ENCODE measurements at places on chromosomes 16 and 17.

DNA sequence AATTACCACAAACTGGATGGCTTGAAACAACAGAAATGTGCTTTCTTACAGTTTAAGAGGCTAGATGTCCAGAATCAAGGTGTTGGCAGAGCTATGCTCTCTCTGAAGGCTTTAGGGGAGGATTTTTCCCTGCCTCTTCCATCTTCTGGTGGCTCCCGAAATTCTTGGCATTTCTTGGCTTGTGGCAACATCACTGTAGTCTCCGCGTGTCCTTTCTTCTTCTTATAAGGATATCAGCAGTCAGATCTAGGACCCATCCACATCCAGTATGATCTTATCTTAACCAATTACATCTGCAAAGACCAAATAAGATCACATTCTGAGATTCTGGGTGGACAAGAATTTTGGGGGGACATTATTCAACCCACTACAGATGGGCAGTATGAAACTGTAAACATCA lies 119.2 kb upstream of the PMFBP1 start:
- no peak for DNase-seq

- DNase-seq, result no peak
Observed at GRCh38 chr17:48903401-48903800, 4.8 kb upstream of the UBE2Z start.

DNA sequence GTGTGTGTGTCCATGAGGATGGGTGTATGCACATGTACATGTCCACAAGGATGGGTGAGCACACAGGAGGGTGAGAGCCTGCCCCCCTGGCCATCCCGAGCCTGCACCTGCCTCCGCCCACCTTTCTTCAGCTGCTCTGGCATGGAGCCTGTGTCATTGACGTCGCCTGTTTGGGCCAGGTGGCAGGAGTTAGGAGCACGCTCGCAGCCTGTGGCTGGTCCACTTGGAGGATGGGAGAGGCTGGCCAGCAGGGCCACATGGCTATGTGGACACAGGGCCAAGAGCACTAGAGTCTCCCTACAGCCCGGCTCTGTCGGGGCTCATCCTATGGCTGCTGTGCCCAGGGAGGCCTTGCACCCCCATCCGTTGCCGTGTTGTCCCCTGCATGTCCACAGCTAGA lies 21.4 kb downstream of the BAHCC1 start:
- no peak for DNase-seq

GRCh38 chr17:66835476-66835875 lies 559 bp downstream of the CACNG5 start:
- DNase-seq, result peak; percentile 55

- peak; percentile 98 for DNase-seq
Observed at GRCh38 chr17:50161023-50161910, 4.5 kb upstream of the SGCA start.

DNA sequence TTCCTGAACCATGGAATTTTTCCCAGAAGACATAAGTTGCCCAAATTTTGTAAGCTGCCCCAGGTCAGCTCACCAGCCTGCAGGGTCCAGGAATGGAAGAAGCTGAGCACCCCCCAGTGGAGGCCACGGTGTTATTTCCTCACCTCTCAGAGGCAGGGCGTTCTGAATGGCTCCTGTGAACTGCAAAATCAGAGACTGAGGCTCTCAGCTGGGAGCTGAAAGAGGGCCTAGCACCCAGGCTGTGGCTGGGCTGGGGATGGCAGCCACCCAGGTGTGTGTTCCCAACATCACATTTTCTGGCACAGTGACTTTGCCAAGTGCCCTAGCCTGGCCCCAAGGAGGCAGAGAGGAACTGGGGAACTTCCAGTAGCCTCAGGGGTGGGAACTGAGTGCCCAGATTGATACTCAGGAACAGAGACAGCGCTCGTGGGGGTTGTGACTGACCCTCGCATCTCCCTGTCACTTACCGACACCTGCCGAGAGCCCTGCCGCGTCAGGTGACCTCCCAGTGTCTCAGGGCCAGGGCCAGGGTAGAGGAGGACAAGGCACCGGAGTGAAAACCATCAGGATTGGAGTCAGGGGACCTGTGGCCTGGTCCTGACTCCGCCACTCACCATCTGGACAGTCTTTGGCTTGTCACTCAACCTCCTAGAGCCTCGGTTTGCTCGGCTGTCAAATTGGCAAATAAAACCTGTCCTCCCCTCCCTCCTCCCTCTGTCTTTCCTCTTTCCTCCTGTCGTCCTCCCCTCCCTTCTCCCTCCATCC lies 11.3 kb downstream of the CACNG4 start:
- no peak for DNase-seq

DNA sequence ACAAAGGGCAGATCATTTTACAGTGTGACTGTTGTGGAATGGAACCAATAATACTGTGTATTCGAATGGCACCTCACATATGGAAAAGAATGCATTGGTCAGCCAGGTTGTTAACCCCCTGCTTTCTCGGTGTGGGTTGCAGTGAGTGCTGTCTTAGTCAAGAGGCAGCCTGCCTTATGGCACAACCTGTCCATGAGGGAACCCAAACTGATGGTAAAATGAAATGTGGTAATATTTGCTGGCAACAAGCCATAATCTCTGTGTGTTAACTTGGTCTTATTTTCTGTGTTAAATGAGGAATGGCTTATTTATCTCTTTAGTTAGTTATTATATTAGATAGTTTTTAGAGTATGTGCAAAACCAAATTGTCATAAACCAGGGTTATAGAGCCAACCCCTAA lies 81.6 kb downstream of the TMC6 start:
- no peak for DNase-seq

- no peak for DNase-seq
Observed at GRCh38 chr16:381012-381788, 578 bp downstream of the PGAP6 start.

DNA sequence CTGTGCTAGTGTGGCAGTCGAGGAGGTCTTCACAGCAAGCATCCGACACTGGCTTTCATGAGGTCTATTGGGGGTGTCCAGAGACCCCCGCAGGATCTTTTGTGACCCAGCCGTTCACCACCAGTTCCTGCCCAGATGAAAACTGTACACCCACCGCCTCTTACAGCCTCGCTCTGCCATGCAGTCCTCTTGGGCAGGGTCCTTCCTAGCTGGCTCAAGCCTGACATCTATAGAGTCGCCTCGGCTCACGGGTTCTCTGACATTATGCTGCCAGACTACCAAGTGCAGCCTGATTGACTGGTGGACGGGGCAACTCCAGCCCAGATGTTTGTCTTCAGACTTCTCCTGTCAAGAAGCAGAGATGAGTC lies 14.6 kb upstream of the CLEC10A start:
- peak; percentile 14 for DNase-seq

GRCh38 chr17:83151056-83151441 lies 71.6 kb downstream of the METRNL start:
- DNase-seq, result peak; percentile 51

DNA sequence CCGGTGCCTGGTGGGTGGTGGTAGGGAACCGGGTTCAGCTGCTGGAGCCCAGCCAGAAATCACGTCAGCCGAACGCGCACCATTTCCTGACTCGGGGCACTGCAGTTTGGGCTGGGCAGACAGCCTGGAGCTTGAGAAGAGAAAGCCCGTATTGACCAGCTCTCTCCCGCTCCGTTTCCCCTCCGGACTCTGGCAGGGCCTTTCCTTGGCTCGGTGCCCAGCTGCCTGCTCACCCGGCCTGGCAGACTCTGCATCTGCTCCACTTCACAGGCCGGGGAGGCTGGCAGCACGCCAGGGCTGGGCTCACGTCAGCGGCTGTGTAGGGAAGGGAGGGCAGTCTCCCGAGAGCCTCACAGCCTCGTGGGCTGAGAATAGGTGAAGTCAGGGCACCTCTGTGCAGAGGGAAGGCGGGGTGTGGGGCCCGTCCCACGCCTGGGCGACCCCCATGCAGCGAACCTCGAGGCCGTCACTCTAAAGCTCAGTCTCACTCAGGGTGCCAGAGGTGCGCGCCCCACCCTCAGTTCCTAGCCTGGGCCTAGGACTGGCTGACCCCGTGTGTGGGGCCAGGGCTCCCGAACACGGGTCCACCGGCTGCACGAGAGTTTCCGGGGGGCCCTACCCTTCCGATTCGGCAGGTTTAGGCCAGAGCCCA lies 59.1 kb downstream of the OR1D5 start:
- DNase-seq, result peak; percentile 98

DNA sequence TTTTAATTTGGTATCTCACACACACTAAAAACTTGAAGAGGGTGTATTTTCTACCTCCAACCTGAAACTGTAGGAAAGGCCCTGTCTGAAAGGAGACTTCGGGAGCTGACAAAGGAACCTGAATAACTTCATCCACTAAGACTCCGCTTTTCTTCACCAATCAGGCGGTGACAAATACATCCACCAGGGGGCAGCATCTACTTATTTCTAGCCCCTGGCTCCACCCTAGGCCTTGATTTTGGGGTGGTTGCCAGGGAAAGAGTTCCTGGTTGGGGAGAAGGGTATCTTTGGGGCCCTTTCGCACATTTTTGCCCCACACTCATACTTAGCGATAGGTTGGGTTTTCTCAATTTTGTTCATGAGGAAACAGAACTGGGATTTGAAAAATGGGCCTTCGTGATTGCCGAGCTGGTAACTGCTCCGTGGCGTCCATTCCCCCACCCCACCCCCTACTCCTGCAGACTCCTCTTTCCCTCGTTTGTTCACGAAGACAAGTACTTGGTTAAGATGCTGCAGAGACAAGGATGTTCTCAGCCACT lies 4.8 kb upstream of the ARL4D start:
- peak; percentile 89 for DNase-seq

DNA sequence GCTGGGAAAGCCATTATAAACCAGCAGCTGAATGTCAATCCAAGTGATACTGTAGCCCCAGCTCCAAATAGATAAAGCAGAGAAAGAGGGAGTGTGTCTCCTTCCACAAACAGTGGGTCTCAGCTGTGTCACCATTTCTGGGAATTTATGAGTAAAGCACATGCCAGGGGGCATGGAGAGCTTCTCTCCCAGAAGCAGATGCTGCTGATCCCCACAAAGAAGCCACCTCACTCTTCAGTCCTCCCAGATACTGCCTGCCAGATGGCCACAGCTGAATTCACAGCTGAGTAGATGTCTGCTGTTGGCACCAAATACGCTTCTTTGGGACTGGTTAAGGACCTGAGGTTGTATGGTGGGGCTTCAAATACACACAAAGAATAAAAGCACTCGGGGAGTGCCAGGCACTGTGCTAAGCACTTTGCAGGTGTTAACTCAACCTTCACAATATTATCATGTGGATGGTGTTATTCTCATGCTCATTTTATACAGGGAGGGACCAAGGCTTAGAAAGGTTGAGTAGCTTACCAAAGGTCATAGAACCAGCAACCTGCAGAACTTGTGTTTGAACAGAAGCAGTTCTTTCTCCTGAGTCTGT lies 298.3 kb downstream of the CDH11 start:
- DNase-seq, result no peak

DNA sequence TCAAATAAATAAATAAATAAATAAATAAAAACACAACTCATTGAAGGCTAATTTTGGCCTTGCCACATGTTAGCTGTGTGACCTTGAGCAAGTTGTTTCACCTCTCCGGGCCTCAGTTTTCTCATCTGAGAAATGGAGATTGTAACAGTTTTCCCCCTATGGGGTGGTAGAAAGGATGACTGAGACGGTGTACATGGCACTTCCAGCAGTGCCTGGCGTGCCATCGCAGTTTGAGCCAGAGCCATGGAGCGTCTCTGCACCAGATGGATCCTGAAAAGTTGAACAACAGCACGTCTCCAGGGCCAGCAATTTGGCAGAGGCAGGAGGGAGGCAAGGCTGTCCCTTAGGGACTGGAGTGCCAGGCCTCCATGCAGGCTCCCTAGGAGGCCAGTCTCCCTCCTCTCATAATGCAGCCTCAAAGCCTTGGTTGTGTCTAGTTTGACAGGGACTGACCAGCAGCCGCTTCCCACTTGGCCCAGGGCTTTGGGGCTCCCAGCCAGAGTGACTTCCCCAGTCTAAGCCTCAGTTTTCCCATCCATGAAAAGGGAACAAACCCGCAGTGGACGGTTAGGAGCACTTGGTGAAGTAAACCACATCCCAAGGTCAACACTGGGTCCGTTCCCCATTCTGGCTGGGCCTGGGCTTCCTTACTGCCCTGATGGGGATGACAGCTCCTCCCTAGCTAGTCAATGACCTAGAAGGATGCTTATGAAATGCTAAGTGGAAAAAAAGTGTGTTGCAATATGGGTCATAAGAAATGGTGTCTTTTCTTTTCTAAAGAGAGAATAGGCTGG lies 19.3 kb downstream of the SOCS1 start:
- no peak for DNase-seq

- peak; percentile 87 for DNase-seq
Observed at GRCh38 chr17:81821603-81822311, 11.3 kb downstream of the MCRIP1 start.

DNA sequence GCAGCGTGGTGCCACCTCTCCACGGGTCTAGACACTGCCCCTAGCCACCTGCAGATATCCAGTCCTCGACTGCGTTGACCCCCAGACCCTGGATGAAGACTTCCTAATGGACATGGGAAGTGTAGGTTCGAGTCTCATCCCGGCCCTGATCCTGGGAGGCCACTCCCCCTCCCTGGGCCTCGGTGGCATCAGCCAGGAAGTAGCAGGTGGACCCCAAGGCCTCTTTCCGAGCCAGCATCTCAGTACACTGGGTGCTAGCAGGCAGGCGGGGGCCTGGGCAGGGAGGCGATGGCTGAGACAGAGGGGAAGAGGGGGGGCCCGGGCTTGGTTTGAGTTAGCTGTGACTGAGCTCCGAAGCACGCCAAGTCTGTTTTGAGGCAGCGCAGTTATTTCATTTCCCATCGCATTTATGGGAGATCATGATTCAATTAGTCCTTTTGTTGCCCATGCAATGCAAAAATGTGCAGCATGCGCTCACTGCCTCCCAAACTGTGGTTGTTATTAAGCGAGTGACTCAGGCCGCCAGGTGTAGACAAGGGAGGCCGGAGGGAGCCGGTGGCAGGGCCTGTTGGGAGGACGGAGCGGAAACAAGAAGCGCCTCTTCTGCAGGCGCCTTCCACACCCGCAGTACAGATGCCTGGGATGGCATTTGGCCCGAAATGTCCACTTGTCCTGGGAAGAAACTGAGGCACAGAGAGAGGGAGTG lies 25.3 kb upstream of the ZNF469 start:
- DNase-seq, result no peak

- peak; percentile 76 for DNase-seq
Observed at GRCh38 chr17:40558890-40559563, 6.2 kb downstream of the CCR7 start.

DNA sequence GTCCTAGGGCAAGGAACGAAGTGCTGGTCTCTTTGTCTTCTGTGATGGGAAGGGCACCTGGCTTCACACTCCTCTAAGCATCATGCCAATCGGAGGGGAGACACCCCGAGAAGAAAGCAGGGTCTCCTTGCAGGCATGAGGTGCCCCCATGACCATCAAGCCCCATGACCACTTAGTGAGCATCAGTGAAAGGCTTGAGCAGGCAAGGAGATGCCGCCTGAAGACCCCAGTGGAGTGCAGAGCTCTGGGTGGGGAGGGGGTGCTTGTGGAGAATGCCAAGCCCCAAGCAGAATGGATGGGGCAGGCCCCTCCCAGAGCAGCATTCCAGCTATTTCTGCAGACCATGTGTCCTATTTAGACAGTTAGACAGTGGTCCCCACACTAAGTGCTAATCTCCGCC lies 232.7 kb upstream of the TNRC6C start:
- no peak for DNase-seq

DNA sequence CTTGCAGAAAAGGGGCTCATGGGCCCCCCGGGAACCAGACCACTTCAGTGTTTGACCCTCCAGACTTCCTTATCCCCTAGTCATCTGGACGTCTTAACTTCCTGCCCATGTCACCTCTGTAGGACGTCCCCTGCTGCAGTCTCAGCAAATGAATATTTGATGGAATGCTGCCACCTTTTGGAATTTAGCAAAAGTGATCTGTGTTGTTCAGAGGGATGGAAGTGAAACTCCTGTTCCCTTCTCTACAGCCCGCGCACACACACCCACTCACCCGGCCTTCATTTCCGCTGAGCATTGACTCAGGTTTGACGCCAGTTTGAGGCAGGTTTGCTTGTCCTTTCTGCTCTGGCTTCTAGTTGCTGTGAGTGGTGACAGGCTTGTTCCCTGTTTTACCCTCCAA lies 507.2 kb upstream of the EEF2KMT start:
- DNase-seq, result no peak
